ENCODE measurements at places on chromosomes 13 and 19.
A peak's percentile ranks its signal among the peaks of the same experiment; 100 is the strongest.

DNA sequence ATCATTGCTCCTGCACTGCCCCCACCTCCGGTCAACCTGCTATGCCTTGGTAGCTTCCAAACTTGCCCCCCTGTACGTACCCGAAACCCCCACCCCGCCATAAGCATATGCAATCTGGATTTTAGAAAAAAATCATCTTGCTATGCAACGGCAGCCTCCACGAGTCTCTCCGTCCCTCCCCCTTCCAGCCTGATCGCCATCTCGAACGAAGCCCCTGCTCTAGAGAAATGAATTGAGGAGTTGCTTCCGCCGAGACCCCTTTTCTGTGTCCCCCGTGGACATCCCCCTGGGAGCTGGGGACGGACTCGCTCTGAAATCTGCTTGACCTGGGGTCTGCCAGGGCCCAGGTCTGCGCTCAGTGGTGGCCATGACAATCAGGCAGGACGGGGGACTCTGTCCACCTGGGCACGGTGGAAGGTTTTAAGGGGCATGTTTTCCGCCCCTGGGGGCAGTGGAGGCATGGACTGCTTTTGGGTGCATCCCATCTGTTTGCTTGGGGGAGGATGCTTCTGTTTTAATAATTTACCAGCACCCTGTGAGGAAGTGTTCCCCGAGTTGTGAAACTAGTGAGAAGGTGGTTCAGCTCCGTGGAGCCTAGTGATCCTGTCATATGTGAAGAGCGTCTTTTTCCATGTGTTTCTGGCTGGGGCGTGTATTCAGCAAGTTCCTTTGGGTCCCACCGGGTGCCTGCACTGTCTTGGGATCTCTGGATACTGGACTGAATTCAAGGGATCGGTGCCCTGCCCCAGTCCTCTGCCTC lies 1.0 kb downstream of the KDM4B start:
- no peak for DNase-seq

DNA sequence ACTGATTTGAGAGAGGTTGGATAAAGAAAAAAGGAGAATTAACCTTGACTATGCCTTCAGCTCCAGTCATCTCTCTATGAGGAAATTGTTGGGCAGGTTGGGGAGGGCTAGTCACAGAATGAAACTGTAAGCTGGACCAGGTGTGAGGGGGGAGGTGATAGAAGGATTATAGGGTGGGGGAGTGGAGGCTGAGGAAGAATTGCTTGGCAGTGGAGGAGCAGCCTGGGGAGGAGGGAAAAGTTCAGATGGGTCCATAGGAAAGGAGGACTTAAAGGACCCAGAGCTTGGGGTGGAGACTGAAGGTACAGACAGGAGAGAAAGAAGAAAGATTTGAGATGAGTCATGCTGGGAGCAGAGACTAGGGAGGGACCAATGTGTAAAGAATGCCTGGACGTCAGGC lies 8.2 kb upstream of the ZNF431 start:
- DNase-seq = no peak

- DNase-seq = peak; percentile 19
These were observed 665 bp downstream of the ZNF347 start for GRCh38 chr19:53158119-53158656.

DNA sequence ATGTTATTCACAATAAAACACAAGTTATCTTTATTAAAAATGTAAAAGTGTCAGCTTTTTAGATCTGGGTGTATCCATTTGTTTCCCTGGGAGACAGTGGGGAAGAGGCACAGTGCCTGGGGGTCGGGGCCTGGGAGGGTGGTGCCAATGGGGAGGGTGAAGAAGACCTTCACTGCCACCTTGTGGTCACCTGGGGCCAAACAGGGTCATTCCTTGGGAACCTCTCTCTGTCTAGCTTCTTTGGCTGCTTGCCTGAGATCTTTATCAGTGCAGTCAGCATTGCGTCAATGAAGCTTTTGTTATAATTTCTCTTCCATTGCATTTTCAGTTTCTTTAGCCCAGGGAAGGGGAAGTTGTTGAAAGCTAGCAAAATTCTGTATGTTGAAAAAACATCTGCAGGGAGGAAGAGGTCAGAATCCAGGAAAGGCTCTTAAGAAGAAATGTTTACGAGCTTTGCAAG lies 39.1 kb downstream of the PCDH8 start:
- DNase-seq = peak; percentile 9

DNA sequence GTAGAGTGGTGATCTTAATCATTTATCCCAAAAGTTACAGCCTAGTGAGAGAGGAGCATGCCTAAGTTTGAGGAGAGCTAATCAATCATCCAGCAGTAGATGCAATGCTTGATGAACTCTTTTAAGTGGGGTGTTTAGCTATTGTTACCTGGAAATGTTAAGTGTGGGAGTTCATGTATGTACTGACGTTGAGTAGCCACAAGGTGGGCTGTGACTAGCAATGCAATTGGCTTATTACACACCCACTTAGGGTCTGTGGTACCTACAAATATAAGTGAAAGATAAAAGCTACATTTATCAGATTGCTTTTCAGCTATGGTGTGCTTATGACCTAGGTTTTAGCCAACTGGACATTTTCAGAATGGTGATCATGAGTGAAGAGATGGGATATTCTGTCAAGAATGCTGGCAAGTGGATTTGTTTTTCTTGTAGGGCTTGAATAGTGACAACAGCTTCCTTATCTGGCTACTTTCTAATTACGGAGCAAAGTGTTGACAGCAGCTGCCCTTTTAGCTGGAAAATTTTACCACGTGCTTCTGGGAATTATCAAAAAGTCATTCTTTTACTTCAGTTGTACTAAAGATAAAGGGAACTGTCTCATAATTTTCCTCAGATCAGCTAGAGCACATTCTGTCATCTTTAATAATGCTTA lies 170.6 kb downstream of the POSTN start:
- no peak for DNase-seq

DNA sequence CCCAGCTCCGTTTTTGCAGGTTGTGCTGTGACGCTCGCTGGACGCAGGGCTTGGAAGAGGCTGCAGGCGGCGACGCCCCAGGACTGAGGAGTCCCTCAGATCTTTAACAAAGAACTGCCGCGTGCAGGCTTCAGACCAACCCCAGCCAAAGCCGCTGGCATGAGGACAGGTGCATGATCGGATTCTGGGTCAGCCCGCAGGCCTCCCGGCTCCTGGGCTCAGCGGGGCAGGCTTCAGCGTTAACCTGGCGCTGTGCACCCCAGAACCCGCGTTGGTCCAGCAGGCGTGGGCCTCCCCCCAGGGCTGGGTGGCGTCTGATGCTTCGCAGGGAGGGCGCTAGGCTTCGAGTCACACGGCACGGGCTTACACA lies 920 bp upstream of the TIMM13 start:
- DNase-seq = peak; percentile 12

- no peak for DNase-seq
These were observed 5.5 kb upstream of the SLC1A6 start for GRCh38 chr19:14985133-14985532.

GRCh38 chr13:77150651-77151050 lies 123.7 kb upstream of the FBXL3 start:
- DNase-seq = no peak

GRCh38 chr19:10518444-10519361 lies 1.5 kb upstream of the S1PR5 start:
- DNase-seq = peak; percentile 11

DNA sequence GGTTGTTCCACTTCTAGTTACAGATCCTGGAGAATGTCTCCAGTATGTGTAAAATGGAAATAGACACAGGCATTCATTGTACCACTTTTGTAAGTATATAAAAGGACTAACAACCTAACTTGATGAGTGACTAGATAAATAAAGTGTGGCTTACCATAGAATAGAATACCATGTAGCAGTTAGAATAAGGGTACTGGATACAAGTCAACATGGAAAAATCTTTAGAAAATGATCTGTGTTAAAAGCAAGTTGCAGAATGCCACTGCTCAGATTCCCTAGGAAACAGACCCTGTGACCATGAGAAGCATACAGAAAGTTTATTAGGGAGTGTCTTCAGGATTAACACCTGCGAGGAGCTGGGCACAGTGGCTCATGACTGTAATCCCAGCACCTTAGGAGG lies 25.9 kb upstream of the RNASEH2B start:
- no peak for DNase-seq

GRCh38 chr13:107376341-107377125 lies 808.6 kb upstream of the ARGLU1 start:
- no peak for DNase-seq

- DNase-seq = no peak
These were observed 31.1 kb downstream of the OPA3 start for GRCh38 chr19:45553464-45553863.

GRCh38 chr19:33464733-33465115 lies 56.9 kb downstream of the PEPD start:
- DNase-seq = no peak

GRCh38 chr19:18322759-18323460 lies at the start of gene LSM4:
LSM4 (minus strand) TSS chr19:18323076; CDS start chr19:18323020, 56 bp downstream.
- DNase-seq = peak; percentile 83

- no peak for DNase-seq
These were observed 11.2 kb downstream of the CATSPERG start for GRCh38 chr19:38346837-38347236.

DNA sequence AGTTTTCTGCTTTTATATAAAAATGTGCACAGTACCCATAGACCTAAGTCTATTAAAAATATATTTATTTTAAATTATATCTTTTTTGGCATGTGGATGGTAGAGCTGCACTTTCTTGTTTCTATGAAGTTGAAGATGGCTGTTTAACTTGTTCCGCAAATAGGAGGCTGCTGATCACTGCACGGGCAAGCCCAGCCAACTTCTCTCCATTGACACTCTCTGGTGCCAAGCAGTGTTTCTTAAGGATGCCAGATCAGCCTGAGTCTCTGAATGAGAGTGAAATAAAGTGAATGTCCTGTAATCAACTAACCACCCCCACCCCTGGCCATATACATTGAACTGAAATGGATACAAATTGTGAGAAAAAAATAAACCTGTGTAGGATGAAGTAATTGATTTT lies 202.9 kb upstream of the KLHL1 start:
- no peak for DNase-seq

GRCh38 chr13:24066405-24067295 lies 93.9 kb upstream of the SPATA13 start:
- DNase-seq = no peak

DNA sequence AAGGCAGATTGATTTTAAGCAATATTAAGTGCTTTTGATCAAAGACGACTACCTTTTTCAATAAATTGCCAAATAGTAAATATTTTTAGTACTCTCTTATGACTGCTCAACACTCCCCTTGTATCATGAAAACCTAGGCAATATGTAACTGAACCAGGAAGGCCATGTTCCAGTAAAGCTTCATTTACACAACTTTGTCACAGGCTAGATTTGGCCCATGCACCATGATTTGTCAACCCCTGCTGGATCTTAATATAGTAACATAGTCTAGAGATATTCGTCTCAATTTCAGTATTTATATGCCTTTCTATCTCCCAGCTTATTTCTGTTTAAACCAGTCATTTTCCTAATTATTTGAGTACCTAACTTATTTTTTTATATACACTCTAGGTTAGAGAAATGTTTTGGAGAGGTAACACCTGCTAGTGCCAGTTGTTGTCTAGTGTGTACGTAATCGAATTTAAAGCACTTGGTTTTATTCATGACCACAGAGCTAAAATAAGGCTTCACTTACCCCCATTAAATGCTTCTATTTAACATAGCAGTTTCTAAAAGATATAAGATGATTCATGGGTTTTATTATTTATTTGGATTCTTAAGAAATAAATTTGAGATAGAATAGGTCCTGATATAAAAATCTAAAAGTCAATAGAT lies 21.0 kb downstream of the TPP2 start:
- no peak for DNase-seq

- DNase-seq = no peak
These were observed 103.5 kb upstream of the SPRY2 start for GRCh38 chr13:80444240-80445015.

DNA sequence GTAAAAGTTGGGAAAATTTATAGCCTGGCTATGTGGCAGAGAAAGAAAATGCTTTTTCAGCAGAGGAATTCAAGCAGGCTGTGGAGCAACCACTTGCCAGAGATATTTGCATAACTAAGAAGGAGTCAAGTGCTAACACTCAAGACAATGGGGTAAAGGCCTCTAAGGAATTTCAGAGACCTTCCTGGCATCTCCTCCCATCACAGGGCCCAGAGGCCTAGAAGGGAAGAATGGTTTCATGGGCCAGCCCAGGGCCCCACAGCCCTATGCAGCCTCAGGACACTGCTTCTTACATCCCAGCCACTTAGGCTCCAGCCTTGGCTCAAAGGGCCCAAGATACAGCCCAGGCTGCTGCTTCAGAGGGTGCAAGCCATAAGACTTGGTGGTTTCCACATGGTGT lies 14.3 kb downstream of the SLC15A1 start:
- DNase-seq = no peak

DNA sequence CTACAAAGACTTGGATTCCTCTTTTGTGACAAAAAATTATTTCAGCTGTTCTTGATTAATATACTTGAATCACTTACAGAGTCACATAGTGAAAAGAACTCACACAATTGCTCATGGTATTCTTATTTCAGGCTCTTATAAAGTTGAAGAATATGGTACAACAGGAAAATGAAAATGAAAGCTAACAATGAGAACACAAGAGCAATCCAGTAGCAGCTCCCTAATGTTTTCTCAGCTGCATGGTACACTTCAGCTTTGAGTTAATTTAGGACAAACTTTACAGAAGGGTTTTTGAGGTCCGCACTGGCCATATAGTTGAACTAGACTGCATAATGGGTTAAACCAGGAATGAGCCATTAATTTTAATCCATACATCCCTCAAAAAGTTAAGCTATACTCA lies 1261.8 kb downstream of the SLITRK5 start:
- DNase-seq = no peak

GRCh38 chr13:102972191-102972590 lies 94.0 kb downstream of the SLC10A2 start:
- DNase-seq = no peak

DNA sequence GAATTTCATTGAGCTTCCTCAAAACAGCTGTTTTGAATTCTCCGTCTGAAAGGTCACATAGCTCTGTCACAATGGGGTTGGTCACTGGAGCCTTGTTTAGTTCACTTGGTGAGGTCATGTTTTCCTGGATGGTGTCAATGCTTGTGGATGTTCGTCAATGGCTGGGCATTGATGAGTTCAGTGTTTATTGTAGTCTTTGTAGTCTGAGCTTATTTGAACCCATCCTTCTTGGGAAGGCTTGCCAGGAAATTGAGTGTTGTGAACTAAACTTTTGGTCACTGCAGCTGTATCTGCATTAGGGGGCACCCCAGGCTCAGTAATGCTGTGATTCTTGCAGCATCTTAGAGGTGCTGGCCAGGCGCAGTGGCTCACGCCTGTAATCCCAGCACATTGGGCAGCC lies 22.0 kb downstream of the BLOC1S3 start:
- peak; percentile 1 for DNase-seq

DNA sequence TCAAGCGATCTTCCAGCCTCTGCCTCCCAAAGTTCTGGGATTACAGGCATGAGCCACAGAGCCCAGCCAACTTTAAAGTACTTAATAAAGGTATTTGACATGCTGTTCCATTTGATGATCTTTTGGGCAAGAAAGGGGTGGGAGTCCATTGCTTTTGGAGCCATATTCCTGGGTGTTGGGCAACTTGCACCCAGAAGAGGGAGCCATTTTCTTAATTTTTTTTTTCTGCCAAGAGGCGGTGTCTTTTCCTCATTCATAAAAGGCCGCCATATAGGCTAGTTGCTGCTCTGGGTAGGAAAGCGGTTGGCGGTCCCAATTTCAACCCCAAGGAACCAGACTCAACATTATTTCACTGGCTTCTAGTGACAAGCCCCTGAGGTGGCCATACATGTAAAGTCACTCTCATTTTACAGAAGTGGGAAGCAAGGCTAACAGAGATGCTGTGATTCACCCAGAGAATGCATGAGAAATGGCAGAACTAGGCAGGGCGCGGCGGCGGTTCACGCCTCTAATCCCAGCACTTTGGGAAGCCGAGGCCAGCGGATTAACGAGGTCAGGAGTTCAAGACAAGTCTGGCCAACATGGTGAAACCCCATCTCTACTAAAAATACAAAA lies 139.6 kb downstream of the CACNA1A start:
- DNase-seq = no peak

GRCh38 chr13:22915442-22916082 lies 265.2 kb upstream of the SGCG start:
- no peak for DNase-seq
